Right cardiac atrium (tissue), 5 donors: ENCODE measurements at places on chromosomes 12 and 14. TPM values are rescaled to one million over a fixed set of nuclear protein-coding genes. Genes with fewer than 3 reads are reported as not detected.

Gene LHX5
- total RNA-seq = not detected

GRCh38 chr12:124388679-124389137, 93.8 kb downstream of the RFLNA start:
- peak; percentile 88 for DNase-seq

DNA sequence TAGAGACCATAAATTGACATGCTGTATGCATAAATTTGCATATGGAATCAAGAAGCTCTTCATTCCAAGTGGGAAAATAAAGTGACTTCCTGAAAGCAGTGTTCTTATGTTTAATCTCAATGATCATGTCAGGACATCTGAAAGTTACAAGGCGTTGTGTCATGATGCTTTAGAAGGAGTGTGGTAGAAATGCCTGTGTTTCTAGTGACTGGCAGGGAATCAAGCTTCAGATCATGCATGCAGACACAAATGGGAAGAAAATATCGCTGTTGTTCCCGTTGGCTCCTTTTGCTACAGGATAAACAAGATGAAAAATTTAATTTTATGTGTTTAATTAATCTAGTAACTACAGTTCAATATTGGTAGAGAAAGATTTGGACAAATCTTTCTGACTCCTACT, 298.1 kb upstream of the SYT1 start:
- no peak for DNase-seq

DNA sequence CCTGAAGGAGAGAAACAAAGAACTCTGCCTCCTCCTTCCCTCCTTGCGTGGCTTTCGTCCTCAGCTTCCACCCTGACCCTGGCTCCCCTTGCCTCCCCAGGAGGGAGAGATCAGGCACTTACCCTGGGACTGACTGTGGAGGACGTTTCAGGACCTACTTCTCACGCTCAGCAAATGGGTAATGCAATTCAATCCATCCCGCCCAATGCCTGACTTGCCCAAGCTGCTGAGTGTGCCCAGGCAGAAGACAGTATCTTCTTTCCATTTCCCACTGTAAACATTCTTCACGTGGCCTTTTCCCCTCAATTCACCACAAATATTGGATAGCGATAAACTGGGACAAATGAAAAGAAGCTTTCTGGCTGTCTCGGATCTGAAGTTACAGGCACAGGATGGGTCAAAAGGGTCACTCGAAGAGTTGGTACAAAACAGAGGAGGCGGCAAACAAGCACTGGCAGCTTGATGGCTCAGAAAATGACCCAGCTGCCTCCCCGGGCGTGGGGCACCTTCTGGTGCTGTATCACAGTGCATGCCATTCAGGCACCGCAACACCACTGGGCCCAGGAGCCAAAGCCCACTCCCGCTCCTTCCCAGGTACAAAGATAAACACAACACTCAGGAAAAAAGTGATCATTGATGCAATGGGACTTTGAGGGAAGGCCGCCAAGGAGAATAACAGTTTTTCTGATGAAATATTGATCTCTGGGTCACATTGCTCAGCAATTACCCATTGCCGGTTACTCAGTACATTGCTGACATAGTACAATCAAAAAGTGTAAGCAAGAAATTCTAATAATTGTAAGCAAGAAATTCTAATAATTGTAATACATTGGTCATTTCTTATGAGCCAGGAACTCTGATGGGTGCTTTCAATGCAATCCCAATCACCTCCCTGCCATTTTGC, 65.8 kb downstream of the TRIM9 start:
- DNase-seq = no peak

Gene KCNH3
- 4.4 TPM for total RNA-seq

GRCh38 chr14:80202888-80203562, 8.3 kb downstream of the DIO2 start:
- DNase-seq = peak; percentile 44

Gene LMO3
- 4.5 TPM for total RNA-seq

DNA sequence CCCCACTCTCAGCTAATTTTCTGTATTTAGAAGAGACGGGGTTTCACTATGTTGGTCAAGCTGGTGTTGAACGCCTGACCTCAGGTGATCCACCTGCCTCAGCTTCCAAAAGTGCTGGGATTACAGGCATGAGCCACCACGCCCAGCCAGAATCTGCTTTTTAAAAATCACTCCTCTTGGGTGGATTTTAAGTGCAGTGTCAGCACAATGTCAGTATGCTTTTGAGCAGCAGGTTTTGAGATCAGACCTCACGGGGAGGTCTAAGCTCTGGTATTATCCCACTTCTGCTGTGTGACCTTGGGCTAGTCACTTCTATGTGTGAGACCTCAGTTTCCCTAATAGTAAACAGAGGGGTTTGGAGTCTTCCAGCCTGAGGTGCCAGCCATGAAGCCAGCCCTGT, 51.8 kb upstream of the GSC start:
- no peak for DNase-seq

DNA sequence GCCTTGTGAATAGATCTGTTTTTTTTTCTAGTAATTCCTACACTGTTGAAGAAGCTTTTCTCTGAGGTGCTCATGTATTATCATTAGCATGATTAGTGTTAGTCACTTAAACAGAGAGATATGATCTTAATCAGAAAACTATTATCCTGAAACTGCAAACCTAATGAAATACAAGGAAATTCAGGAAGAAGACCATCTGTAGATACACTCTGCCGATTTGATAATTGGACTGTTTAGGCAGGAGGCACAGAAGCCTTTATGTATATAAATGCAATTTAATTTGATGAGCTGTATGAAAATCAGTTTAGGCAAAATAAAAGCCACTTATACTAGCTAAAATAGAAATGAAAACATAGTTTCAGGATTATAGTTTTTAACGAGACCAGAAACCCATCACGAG, 23.3 kb downstream of the PDZRN4 start:
- no peak for DNase-seq

Gene AJUBA
- 6.4 TPM for total RNA-seq

DNA sequence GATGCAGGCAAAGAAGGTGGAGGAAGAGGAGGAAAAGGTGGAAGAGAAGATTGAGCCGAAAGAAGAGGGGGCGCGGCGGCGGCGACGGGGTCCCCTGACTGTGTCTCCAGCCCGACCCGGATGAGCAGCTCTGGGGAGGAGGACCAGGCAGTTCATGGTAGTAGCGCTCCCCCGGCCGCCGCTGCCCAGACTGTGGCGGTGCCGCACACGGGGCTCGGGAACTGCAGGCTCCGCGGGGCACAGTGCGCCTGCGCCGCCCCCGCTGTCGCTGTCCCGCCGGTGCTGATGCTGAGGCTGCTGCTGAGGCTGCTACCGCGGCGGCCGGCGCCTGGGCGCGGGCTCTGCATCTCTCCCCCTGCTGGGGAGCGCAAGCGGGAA, at the start of gene KCNH5:
TSS of gene KCNH5 (minus strand) at position 225 of the 378 bp plus-strand sequence. CDS start 272 bp downstream, outside the sequence.
- DNase-seq = peak; percentile 33

Gene SYCP3
- total RNA-seq = not detected

Gene CPSF6
- 32.0 TPM for total RNA-seq

DNA sequence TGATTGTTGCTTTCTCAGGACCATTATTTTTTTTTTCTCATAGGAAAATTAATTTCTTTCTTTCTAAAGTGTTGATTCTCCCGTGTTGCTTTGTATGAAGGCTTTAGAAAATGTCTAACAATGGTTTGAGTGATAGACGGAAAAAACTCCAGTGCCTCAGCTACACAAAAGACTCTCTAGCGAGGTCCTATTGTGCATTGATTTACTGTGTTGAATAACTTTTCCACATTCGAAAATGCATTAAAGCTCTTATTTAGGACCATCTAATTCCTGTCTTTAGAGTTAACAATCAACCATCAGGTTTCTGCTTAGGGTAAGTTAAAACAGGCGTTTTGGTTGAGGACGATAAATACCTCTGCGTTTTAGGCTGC, 99.6 kb downstream of the PTPN11 start:
- no peak for DNase-seq

GRCh38 chr14:73125169-73125588, 11.1 kb upstream of the PSEN1 start:
- DNase-seq = no peak

- no peak for DNase-seq
Measured at GRCh38 chr12:42516573-42516972, 73.0 kb downstream of the PRICKLE1 start.

GRCh38 chr14:69039288-69039628, 60.2 kb upstream of the ACTN1 start:
- no peak for DNase-seq

Gene EPYC
- total RNA-seq = not detected

Gene LRCOL1
- not detected for total RNA-seq

GRCh38 chr12:124979568-124979967, 9.4 kb downstream of the DHX37 start:
- no peak for DNase-seq

Gene SERPINA3
- 241 TPM for total RNA-seq

Gene NINJ2
- total RNA-seq = 5.5 TPM

Gene ASIC1
- total RNA-seq = 4.5 TPM

GRCh38 chr12:108879615-108880254, at the start of gene DAO:
TSS of gene DAO (plus strand) at chr12:108880092. CDS start at chr12:108885007, 4,915 bp downstream.
- DNase-seq = no peak

GRCh38 chr12:88579601-88580050, 645 bp downstream of the KITLG start:
- peak; percentile 45 for DNase-seq

Gene GPR84
- total RNA-seq = 0.71 TPM

Gene TBX3
- 9.5 TPM for total RNA-seq

GRCh38 chr14:94009767-94010166, 12.7 kb downstream of the CCDC197 start:
- DNase-seq = no peak
